NCI-H82 (cell line): ENCODE measurements at places on chromosomes 1 and 21.
A peak's percentile ranks its signal among the peaks of the same experiment; 100 is the strongest.

- DNase-seq: peak; percentile 18
Observed at GRCh38 chr1:212976586-212976985, 26.2 kb downstream of the VASH2 start.

DNA sequence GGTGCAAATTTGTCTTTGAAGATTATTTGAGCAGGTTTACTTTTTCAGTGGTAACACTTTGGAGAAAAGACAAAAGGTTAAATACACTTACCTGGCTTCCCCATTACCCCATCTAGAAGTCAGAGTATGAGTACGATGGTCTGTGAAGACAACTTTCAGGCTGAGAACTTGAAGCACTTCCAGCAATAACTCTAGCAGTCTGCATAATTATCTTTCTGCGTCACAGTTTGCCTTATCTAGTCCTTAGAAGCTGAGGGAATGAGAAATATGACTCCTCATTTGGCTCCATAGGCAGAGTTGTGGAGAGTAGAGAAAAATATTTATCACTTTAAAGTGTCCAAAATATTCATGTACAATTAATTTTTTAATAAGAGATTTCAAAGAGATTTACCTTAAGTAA lies 323.4 kb upstream of the CAMK1G start:
- no peak for DNase-seq

DNA sequence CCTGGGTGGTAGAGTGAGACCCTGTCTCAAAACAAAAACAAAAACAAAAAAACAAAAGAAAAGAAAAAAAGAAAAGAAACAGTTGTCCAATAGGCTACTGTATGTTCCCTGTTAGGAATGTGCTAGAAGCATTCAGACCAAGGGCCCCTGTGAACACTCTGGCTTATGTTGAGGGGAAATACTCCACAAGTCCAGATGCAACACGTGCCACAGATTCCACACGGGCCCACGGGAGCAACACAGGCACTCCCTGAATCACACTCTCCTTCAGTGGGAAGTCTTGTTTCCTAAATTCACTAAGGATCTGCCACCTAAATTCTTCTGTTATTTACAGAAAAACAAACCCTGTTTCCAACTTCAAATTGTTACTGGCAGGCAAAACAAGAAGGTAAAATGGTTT lies 291.1 kb downstream of the PCP4 start:
- DNase-seq: no peak

- peak; percentile 37 for DNase-seq
Observed at GRCh38 chr1:21814241-21814918, 2.3 kb downstream of the LDLRAD2 start.
